Nephron progenitor cell (in vitro differentiated cells): ENCODE measurements at places on chromosomes 1 and 21.

- DNase-seq: peak; percentile 74
Observed at GRCh38 chr1:58783090-58783992, 506 bp downstream of the JUN start.

GRCh38 chr1:160744199-160744851 lies 5.3 kb downstream of the SLAMF7 start:
- no peak for DNase-seq

DNA sequence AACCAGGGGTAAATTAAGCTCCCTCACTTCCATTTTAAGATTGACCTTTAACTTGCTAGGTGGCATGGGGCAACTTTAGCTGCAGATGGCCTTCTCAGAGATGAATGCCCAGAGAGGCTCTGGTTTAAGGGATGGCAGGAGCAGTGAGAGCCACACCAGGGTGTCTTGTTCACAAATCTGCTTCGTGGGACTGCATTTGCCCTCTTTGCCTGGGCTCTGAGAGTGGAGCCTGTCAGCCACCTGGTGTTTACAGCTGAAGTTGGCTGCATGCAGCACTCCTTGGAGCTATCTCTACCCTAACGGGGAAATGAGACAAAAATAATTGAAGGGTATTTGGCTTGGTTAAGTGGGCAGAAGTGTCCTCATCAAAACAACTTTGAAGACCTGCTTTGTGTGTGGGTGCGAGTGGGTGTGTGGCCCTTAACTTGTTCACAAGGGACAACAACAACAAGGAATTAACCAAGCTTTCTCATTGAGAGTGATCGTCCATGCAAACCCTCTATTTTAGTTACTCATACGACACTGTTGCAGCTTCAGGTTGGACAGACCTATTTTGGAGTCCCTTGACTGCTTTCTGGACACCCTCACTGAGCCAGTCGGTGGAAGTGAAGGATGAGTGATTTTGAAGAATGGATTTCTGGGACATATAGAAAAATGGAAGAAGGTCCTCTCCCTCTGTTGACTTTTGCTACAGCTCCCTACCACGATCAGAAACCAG lies 29.8 kb downstream of the PGM1 start:
- DNase-seq: no peak

DNA sequence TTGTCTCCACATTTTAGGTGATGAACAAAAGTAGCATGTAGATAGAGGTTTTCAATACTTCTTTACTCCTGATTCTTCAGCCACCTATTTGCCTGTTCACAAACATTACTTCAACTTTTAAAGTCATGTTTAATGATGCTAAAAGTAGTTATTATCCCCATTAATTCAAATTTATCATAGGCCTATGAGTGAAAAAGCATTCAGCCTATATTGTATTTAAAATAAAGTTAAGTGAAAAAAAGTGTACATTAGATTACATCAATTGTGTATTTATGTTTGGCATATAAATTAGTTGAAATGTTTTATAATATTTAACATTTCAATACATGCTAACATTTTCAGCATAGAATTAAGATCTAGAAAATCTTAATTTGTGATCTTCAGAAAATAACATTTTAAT lies 10.5 kb downstream of the CDKN2C start:
- DNase-seq: no peak

DNA sequence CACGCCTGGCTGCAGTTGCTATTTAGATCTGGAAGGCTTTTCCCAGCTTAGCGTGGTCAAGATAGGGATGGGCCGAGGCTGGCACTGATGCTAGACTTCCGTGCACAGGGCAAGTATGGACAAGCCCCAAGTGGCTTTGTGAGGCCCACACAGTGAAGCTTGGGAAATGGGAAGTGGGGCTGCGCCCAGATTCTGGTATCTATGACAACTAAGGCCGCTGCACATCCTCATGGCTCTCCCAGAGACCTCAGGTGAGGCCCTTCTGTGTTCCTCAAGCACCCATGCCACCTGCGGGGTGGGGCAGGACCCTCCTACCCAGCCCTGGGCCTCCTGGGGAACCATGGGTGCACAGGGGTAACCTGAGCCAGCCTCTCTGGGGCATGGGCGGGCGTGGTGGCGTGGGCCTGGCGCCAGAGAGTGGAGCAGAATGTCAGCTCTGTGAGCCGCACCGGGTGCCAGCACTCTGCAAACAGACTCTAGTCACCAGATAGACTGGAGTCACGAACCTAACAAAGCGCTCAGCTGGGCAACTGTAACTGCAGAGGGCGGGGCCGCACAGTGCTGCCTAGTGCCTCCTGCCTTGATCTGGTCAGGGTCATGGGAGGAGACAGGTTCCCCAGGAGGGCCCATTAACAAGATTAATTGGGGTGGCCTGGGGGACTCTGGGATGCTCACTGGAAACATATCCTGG lies 46.4 kb downstream of the ELF3 start:
- DNase-seq: peak; percentile 17

GRCh38 chr1:29810121-29811120 lies 574.1 kb downstream of the PTPRU start:
- DNase-seq: no peak

DNA sequence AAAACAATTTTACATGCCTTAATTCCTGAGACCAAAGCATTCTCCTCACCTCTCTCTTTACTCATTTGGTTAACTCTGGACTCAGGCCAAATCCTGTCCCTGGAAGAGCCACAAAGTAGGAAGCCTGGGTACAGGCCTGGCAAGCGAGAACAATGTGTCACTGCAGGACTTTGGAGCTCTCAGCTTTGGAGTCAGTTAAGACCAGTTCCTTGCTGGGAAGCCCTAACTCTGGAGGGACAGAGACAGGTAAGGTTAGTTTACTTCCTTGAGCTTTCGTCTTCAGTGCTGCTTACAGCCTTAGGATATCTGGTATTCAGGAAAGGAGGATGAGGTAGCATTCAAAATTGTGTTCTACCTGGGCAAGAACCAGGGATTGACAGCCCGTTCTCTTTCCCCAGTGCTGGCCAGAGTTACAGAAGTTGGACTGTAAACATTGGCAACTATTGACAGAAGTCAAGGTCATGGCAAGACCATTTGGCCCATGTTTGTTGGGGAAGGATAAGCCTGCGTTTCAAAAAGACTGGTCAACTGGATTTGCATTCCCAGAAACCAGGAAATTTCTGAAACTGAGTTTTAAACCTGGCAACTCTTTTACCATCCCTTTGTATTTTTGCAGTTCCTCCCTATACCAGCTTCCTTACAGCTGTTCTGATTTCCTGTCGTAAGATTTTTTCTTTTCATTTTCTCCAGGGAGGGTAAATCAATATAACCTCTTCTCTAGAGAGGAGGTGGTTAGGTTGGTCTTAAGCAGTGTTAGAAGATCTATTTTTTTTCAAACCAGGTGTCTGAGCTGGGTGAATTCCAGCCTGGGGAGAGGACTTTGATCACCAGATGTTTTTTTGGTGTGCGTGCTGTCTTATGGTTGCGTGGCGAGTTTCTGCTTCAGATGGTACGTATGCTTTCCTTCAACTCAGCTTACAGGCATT lies at the start of gene C4BPB:
C4BPB (plus strand) TSS at position 160 of the 926 bp plus-strand sequence; CDS start at position 832, 672 bp downstream.
- no peak for DNase-seq

- peak; percentile 71 for DNase-seq
Observed at GRCh38 chr1:21573971-21574465, 64.8 kb downstream of the ALPL start.

DNA sequence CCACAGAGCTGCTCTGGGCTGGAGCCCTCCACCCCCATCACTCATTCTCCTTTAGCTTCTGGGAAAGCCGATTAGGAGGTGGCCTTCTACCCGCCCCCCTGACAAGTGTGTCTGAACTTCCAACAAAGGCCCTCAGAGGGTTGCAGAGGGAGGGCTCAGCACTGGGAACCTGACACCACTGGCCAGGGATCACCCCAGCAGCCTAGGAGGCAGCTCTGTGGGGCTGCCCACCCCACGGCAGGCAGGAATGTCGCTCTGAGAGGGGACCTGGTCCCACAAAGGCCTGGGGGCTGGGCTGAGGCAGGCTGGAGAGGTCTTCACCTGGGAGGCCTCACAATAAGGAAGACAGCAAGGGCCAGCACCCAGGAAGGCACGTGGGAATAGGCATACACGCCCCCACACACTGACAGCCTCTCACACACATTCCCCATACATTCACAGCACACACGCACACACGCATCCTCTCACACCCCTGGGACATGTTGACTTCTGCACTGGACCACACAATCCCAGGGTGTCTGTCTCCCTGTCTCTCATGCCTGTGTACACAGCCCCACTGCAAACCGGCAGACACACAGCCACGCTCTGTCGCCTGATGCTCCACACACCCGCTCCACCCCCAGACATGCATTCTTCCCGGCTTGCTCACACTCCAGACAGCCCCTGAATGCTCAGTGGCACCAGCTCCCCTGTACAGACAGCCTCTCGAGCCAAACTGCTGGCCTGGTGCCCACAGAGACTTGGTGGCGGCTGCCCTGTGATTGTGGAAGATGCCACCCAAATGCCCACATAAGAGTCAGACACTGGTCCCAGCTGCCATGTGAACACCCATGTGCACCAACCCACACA lies 30.7 kb downstream of the DMBX1 start:
- peak; percentile 66 for DNase-seq
